ENCODE measurements at places on chromosomes 12 and 14.

GRCh38 chr12:90575995-90576394 lies 379.0 kb downstream of the CCER1 start:
- DNase-seq, result no peak

DNA sequence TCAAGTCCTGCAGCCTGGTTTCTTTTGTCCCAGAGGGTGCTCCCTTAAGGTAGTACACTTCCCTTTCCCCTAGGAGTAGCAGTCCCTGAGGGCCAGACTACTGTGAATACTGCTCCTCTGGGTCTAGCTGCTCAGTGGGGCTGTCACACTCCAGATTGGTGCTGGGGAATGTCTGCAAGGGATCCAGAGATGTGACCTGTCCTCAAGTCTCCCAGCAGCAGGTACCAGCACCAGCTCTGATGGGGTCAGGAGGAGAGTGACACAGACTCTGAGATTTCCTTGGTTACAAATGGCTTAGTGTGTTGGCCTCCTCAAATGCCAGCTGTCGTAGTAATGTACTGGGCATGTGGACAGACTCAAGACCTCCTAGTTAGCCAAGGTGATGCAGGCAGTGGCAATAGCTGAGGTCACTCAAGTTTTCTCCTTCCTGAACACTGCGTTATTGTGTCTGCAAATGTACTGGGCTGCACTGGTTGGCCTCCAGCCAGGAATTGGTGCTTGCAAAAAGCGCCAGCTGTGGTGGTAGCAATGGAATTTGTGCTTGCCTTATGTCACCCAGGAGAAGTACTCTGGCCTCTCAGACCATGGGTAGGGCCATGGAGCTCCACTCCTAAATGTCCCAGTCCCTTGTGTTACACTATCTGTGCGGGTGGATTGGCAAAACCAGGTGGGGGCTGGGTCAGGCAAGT lies 36.4 kb upstream of the AEBP2 start:
- DNase-seq, result no peak

DNA sequence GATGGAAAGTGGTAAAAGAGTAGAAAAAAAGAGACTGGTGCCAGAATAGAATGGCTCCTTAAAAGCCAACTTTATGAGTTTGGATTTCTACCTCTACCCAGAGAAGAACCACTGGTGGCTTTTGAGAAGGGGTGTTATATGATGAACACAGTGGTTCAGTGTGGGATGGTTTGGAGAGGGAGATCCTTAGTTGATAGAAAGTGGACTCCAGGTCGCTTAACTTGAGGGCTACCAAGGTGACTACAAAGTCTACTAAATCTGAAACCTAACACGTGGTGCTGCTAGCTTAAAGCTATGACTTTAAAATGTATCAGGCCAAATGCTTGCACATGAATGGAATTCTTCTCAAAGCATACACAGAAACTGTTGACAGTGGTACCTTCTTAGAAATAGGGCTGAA lies 8.4 kb downstream of the SPTB start:
- DNase-seq, result no peak

DNA sequence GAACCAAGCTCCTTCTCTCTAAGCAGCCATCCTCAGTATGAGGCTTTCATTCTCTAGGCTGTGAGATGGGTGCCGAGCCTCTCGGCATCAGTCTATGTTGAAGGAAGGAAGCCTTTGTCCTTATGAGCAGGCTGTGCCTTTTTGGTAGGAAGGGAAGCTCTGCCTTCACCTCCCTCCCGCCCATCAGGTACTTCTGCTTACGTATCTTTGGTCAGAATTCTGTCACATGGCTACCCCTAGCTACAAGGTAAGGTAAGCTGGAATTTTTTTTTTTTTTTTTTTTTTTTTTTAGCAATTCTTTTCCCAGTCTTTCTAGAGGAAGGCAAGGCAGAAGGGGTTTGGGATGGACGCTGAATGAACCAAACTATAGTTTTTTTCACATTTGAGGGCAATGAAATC lies 16.9 kb downstream of the BATF start:
- no peak for DNase-seq

DNA sequence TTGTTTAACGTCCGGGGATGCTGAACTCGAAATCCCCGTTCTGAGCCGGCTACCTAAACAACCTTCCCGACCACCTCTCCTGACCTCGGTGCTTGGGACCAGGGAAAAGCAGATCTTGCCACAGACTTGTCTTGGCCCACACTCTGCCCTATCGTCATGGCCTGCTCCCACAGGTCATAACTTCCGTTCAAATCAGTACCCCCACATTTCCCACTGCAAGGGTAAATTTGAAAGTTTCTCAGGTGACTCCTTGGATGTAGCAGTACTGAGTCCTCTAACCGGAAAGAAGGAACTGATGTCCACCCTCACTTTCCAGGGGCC lies 612 bp upstream of the RBM23 start:
- DNase-seq, result no peak

DNA sequence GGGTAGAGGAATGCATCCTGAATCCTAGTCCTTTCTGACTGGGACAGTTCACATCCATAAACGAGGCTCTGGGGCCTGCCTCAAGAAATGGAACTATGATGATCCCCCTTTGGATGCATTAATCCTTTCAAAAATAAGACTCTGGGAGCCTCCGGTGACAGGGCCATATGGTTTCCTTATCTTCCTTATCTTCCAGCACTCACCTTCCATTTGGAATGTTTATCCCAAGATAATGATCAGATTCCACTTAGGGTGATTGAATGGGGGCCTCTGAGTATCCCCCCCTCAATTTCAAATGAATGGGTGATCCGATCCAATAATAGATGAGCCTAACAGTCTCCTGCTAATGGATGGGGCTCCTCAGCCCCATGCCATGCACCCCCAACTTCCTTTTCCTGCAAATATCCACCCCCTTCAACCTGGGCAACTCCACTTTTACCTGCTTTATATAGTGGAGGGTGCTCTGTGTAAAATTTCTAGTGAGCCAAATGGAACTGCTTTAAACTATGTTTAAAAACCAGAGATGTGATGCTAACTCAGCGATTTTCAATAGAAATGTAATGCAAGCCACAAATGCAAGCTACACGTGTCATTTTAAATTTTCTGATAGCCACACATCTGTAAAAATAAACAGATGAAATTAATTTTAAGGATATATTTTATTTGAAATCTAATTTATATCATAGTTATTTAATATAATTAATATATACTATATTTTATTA lies 157.8 kb downstream of the ZFP36L1 start:
- DNase-seq, result no peak

DNA sequence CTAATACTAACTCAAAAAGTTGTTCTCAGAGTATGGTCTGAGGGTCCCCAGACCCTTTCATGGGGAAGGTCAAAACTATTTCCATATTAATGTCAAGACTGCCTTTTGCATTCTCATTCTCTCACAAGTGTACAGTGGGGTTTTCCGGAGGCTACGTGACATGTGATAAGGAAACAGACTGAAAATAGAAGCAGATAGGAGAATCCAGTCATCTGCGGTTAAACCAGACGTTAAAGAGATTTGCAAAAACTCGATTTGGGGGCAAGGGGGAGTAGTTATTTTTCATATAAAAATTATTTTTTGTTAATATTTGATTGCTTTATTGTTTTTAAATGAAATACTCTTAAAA lies 1.0 kb upstream of the NAP1L1 start:
- peak; percentile 68 for DNase-seq

GRCh38 chr14:96164861-96165490 lies 39.7 kb upstream of the BDKRB2 start:
- no peak for DNase-seq

DNA sequence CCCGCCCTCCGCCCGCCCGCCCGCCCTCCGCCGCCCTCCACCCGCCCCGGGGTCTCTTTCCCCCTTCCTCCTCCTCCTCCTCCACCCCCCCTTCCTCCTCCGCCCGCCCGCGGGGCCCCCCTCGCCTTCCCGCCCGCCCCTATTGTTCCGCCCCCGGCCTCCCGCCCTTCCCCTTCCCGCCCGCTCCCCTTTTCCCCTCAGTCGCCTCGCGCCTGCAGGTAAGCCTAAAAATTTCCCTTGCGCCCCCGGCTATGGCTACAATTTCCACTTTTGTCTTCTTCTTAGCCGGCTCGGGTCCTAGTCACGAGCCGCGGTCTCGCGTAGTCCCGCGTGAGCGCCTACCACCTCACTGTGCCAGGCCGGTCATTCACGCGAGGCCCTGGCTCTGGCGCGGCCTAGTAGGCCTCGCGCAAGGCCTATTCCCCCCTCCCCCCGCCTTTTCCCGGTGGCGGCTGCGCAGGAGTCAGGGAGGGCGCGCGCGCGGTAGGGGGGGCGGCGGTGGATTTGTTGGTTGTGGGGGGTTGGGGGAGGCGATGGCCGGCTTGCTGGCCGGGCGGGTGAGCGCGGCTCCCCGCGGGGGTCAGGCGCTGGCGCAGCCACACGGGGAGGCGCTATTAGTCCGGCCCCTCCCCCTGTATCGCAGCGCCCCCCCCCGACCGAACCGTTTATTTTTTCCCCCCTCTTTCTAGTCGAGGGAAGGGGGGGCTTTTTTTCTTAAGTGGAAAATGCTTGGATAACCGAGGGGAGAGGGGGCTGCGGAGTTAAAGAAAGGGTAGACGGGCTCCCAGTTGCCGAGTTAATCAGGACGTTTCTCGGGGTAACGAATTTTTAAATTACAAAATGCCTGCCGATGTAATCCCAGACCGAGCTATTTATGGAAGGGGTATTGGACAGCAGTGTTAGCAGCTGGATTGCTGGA lies 516 bp downstream of the PCBP2 start:
- DNase-seq, result peak; percentile 80

- DNase-seq, result no peak
These were observed 11.8 kb upstream of the POLR3B start for GRCh38 chr12:106345746-106346145.

- no peak for DNase-seq
These were observed 102.5 kb upstream of the RTL1 start for GRCh38 chr14:101006008-101006407.

GRCh38 chr14:77142005-77142800 lies 612 bp upstream of the ZDHHC22 start:
- DNase-seq, result no peak

DNA sequence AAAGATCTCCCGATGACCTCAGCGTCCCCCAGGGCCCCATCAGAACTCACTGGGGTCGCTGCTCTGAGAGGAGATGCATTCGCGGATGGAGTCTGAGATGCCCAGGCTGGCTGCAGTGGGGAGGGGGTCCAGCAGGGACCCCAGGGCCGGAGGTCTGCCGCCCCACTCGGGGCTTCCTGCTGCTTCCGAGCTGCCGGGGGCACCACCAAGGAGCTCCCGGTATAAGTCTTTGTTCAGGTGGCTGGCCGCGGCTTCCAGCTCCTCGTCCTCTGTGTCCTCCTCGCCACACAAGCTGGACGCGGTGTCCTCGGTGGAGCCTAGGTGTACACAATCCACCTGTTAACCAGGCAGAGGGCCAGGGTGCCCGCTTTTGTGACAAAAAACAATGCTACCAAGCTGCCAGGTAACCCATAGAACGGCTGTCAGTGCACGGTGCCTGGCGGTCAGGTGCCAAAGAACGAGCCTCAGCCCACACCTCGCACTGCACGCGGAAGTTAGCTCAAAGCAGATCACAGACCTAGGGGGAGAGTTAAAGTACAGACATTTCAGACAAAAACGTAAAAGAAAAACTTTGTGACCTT lies 26.6 kb upstream of the BTBD6 start:
- no peak for DNase-seq

DNA sequence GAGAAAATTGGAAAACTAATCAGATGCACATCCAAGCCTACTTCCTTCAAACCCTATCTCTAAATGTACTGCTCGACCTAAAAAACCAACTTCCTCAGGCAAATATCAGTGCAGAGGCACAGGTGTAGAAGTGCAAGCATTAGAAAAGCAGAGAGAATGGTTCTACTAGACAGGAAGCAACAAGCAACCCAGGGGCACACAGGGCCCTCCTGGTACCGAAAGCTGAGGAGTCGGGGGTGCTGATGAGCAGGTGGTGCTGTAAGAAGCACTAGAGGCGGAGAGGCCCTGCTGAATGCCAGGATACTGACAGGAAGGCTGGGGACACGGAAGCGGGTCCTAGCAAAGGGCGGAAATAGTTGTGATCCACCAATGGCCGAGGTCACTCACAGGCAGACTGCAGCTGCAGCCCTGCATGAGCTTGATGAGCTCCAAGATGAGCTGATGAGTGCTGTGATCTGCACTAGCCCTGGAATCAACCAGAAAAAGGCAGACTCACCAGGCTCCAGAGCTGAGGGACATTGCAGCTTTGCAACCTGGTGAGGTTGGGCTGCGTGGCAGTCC lies 85.9 kb downstream of the TTC7B start:
- DNase-seq, result peak; percentile 8

- no peak for DNase-seq
These were observed 156.6 kb downstream of the UNC79 start for GRCh38 chr14:93587330-93587729.

DNA sequence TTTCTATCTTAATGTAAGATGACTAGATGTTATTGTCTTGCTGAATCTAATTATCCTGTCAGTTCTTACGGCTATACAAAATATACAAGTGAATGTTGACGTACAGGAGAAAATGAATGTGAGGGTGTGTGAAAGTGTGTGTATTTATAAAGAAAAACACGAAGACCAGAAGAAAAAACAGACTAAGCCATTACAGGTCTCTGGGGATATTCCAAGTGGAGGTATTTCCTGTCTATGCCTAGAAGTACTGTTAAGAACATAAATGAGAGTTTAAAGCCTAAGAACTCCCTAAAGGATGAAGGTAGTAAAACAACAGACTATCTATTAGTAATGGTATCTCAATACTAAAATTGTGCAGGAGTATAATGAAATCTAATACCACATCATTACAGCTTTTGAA lies 7.6 kb downstream of the MDM1 start:
- no peak for DNase-seq

DNA sequence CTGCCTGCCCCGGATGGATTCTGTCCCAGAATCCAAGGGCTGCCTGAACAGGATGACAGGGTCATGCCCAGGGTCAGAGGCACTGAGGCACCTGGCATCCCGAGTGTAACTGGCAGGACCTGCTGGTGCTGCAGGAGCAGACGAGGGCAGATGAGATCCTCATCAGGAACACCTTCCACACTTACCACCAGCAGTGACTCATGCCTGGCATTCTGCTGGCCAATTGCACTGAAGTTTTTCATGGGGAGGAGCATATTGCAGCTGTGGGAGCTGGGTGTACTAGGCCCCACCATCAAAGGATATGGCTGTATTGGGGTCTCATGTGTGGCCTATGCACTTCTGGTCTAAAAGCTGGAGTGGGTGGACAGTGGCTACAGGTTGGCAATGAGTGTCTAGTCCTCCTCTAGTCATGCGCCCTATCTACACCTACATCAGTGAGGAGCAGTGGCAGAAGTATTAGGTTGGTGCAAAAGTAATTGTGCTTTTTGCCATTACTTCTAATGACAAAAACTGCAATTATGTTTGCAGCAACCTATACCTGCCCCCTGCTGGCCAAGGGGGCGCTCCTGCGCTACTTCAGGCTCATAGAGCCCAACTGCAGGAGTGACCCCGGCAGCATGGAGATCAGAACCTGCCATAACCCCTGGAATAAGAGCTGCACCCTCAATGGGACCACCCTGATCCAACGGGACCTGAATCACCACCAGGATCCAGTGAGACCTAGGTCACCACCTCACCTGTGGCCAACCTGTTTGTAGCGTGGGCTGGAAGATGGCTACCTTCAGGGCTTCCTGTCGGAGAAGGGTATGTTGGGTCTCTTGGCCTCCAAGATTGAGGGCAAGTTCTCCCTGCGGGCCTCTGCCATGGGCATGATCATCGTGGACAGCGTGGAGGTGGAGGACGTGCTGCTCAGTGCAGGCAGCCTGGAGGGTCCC lies 8.0 kb upstream of the C12orf42 start:
- DNase-seq, result peak; percentile 49
